ENCODE measurements at places on chromosomes 1 and 21.

DNA sequence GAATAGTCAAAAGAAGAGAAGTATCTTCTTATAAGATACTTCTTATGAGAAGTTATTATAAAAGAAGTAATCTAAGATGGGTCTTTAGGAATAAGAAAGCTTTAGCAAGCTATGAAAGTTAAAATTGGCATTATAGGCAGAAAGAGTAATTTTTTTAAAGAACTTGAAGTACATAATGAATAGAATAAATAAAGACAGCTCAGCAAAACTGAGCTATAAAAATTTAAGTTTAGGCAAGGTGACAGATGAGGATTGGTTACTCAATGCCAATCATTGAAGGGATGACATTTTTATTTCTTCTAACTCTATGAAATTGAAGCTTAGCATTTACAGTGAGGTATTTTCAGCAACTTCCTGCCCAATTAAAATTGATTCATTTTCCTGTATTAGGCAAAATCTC is 966.8 kb downstream of the BRINP3 start:
- no peak for DNase-seq

DNA sequence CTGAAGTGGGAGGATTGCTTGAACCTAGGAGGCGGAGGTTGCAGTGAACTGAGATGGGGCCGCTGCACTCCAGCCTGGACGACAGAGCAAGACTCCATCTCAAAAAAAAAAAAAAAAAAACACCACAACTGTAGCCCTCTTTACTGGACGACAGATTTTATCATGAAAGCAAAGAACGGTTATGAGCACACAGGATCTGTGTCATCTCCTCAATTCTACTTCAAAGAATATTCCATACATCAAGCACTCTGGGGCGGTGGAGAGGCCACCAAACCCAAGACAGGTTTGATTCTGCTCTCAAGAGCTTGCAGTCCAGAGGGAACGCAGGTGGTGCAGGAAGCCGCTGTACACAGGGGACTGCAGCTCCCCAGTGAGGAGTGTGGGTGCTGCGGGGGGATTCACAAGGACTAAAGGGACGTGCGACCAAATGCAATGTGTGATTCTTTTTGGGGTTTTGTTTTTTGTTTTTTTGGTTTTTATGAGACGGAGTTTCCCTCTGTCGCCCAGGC is 110.1 kb downstream of the SPSB1 start:
- no peak for DNase-seq

- DNase-seq = no peak
Observed at GRCh38 chr1:22350171-22350923, 101.3 kb upstream of the ZBTB40 start.

DNA sequence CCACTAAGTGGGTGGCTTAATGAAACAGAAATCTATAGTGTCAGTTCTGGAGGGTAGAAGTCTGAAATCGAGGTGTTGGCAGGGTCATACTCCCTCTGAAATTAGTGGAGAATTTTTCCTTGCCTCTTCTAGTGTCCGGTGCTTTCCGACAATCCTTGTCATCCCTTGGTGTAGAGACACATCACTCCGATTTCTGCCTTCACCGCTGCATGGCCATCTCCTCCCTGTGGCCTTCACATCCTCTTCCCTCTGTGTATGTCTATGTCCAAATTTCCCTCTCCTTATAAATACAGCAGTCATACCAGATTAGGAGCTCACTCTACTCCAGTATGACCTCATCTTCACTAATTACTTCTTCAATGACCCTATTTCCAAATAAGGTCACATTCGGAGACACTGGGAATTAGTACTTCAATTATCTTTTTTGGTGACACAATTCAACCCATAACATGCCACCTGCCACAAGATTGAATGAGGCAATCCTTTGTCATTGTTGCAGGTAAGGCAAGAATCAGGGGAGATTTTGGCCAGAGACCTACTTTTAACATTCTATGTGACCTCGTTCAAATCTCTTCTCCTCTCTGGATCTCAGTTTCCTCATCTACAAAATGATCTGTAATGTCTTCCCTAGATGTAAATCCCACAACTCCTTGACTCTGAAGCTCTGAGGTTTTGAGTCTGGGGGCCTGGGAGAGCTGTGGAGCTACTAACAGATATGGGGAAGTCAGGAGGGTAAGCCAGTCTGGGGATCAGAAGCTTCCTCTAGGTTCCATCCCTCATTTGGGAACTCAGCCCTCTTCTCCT is 16.1 kb downstream of the NAV1 start:
- DNase-seq = no peak
